ENCODE measurements at places on chromosomes 16 and 17.

GRCh38 chr17:57431415-57431814 lies 175.1 kb downstream of the MSI2 start:
- no peak for DNase-seq

DNA sequence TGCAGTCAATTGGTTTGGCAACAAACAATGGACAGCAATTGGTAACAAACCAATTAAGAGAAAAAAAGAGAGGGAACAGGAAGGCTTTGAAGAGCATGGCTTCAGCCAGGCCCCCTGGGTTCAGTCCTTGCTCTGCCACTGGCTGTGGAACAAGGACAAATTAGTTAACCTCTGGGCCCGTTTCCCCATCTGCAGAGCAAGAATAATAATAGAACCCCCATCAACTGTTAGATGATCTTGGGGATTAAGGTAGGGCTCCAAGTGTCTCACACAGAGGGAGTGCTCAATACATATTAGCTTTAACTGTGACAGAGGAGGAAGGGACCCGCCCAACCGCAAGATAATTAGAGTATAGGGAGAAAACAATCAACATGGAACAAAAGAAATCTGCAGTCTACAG lies 55.2 kb downstream of the PECAM1 start:
- no peak for DNase-seq

GRCh38 chr16:2365397-2366294 lies 25.1 kb upstream of the ABCA3 start:
- no peak for DNase-seq

DNA sequence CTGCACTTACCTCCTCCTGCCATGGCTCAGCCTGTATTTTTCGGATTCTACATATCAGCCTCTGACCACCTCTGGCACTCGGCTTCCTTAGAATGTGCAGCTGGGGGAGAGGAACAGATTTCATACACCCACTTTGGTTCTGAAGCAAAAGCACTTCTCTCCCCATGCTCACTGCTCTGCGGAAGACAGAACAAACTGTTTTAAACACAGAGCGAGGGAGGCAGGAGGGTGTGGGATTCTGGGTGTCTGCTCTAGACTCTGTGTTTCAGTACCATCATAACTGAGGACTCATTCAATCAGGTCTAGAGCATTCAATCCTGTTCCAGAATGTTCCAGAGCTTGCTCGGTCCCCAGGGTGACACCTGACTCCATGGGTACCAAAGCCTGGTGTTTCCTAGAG lies 239.1 kb downstream of the GRIN2A start:
- DNase-seq = no peak

DNA sequence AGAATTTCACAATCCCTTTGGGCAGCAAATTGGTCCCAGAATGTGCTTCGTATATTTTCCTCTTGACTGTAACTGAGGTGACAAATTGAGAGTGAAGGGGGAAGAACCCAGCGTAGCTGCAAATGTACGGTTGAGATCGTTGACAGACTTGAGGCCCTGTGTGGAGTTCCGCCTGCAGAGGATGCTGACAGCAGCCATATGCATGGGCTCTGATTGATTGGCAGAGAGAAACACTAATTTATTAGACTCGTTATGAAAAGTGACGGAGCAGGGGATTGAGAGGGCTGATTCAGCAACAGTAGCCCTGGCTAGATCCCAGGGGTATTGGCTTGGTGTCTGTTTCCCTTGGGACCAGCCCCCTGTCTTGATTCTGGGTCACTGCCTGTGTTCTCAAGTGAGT lies 930.1 kb upstream of the EEF2KMT start:
- DNase-seq = no peak

- DNase-seq = peak; percentile 57
Measured at GRCh38 chr17:40443196-40443987, at the start of gene IGFBP4. TSS of gene IGFBP4 (plus strand) at chr17:40443450. CDS start at chr17:40443736, 286 bp downstream.

DNA sequence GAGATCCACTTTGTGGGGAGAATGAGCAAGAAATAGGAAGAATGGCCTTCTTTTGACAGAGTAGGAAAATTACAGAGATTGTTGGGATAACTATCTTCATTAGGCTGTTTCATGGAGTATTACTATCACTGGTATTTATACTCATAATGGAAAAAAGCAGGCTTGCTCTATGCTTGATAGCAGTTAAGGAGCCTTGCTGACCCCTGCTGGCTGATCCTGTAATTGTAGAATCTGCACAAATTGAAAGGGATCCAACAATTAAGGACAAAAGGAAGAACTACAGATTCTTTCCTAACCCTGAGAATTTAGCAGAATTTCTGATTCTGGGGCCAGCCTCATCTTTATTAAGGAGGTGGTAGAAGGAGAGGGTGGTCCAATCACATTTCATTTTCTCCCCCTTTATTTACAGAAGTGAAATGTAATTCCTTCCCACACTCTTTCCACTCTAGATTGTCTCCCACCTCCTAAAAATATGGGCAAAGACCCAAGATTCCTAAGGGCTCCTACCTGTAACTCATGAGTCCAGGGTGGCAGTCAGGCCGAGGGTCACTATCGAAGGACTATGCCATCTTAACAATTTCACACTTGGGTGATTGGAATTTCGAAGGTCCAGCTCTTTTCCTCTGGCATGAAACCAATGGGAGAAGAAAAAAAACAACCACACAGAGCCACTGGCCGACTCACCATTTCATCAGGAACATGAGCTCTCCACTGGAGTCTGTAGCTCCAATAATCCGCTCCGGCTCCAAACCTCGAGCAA lies 26.3 kb downstream of the NFE2L1 start:
- DNase-seq = peak; percentile 75

- no peak for DNase-seq
Measured at GRCh38 chr17:78138204-78139060, 7.8 kb upstream of the C17orf99 start.

- DNase-seq = no peak
Measured at GRCh38 chr16:72380283-72380682, 208.3 kb upstream of the PMFBP1 start.

DNA sequence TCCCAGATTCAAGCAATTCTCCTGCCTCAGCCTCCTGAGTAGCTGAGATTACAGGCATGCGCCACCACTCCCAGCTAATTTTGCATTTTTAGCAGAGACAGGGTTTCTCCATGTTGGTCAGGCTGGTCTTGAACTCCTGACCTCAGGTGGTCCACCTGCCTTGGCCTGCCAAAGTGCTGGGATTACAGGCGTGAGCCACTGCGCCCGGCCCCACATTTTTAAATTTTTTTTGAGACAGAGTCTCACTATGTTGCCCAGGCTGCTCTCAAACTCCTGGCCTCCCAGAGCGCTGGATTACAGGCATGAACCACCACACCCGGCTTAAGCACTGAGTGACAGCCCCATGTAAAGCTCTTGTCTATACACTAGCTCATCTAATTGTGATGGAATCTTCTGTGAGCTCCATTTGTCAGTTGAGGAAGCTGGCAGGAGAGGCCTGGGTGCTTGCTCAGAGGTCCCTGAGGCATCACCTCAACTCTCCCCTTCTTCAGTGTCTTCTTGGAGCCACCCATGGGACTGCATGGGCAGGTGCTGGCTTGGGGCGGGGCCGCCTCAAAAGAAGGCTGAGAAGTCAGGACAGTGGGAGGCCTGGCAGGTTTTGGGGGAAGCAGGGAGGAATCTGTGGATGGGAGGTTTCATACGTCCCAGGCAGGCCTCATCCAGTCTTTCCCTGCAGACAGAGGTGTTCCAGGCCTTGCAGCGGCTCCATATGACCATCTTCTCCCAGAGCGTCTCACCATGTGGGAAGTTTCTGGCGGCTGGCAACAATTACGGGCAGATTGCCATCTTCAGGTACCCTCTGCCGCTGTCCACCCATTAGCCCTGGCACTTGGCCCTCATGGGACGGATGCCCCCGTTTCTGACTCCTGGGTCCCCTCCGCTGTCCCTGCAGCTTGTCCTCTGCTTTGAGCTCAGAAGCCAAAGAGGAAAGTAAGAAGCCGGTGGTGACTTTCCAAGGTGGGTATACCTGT lies 1.5 kb downstream of the THOC6 start:
- DNase-seq = no peak

DNA sequence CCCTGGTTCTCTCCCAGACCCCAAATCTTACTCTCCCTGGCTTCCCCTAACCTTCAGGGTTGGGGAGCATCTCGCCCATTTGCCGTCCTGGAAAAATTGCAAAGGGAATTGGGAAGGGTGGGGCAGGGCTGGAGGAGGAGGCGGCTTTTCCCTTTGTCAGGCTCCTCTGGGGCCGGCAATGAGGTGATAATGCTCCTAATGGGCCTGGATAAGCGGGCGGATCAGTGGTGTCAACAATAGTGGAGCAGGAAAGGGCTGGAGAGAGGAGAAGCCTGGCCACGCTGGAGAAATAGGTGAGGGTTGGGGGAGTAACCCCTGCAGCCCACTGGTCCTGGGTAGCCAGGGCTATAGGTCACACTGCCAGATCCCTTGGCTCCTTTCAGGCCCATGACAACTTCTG lies 12.3 kb downstream of the SCN4A start:
- no peak for DNase-seq

GRCh38 chr16:57621521-57622271 lies 6.7 kb upstream of the ADGRG1 start:
- no peak for DNase-seq

DNA sequence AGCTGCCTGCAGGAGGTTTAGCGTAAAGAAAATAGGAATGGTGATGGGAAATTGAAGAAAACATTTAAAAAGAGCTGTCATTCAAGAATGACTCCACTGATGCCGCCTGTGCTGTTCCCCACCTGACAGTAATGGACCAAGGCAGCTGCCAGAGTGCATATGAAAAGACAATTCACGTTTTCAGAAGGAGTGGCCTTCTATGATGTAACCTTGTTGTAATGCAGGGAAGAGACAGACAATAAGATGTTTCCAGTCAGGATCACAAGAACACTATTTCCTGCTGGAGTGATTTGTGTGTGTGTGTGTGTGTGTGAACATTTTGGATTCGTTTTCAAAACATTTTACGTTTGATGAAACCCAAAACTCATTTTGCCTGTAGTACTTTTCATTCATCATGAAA lies 203.7 kb downstream of the LGALS9B start:
- DNase-seq = no peak

DNA sequence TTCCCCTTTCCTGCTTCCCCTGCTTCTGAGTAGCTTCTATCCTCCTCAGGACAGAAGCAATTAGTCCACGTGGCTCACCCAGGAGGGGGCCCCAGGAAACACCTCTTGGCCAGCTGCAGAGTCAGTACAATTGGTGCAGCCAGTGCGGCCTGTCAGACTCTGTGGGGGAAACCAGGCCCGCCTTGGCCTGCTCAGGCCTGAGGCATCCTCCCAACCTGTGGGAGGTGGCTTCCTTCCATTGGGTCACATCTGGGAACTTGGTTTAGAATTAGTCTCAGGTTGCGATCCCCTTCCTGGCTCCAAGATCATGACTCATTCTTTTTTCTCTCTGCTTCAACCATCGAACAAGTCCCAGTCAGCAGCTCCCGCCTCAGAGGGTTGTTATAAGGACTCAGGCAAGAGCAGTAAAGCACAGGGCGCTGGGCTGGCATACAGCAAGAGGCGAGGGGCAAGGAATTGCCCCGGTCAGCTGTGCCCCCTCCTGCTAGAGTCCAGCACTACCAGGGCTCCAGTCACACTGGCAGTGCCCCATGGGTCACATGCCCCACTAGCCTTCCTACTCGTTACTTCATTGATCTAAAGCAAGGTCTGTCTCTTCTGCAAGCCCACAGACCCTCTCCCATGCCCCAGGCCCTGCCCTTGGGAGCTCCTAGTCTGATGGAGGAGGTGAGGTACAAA lies 8.1 kb upstream of the EPX start:
- no peak for DNase-seq

Data from activated CD4-positive, alpha-beta T cell treated with anti-CD3 and anti-CD28 coated beads, Interleukin-2, amount 50 U/mL, for 4 hours (primary cell).